ENCODE measurements at places on chromosomes 12 and 14. TPM values are rescaled to one million over a fixed set of nuclear protein-coding genes. Genes with fewer than 3 reads are reported as not detected.

GRCh38 chr12:20863056-20863455 lies 52.6 kb downstream of the SLCO1B3 start:
- no peak for ATAC-seq

GRCh38 chr14:82070040-82070439 lies 536.4 kb upstream of the SEL1L start:
- ATAC-seq = no peak

DNA sequence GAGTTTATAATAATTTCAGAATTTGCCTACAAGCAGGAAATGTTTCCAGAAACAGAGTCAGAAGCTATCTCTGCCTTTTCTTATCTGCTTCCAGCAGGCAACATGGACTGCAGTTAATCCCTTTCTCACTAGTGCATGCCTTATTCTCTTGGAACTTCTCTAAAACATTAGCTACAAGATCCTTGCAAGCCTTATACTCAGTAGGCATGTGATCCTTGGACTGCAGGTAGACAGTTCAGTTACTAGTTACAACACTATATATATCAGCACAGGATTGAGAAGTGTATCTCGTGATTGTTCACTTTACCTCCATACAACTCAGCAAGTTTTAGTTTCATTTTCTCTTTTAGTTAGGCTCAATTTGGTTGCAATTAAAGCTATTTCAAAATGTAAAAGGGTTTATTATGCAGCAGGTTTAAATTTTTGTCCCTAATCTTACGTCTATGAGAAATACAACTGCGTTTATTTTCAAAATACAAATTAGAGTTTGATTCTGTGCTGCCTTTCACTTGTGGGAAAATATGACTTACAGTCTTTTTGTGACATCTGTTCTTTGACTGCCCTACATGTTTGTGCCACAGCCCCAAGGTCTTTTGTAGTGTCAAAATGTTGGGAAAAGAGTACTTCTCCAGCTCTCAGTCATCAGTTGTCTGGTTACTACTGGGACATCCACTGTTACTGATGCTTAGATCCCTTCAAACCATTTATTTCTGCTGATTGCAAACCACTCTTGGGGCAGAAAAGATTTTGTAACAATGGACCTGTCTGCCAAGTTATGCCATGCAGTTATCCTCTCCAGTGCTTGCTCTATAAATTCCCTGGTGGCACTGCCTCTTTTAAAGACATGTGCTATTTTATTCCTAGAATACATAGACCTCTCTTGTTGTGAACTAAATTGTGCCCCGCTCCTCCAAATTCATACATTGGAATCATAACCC lies 709.0 kb upstream of the FOXG1 start:
- no peak for ATAC-seq

- ATAC-seq = no peak
These were observed 196.3 kb downstream of the PAX9 start for GRCh38 chr14:36857842-36858445.

The OR6C2 gene
- total RNA-seq = 0.19 TPM

The SRRM4 gene
- 19.4 TPM for total RNA-seq

The KRT86 gene
- total RNA-seq = not detected

The TUNAR gene
- not detected for total RNA-seq
